Fibroblast of lung (primary cell): ENCODE measurements at places on chromosomes 16 and 17. TPM values are rescaled to one million over a fixed set of nuclear protein-coding genes. Genes with fewer than 3 reads are reported as not detected.

GRCh38 chr16:1823821-1824220, 2.8 kb downstream of the HAGH start:
- peak; percentile 56 for DNase-seq

GRCh38 chr16:67150833-67151396, at the start of gene B3GNT9:
B3GNT9 (minus strand) TSS chr16:67150998; CDS start chr16:67150485, 513 bp downstream.
- DNase-seq = peak; percentile 77

- peak; percentile 14 for DNase-seq
Measured at GRCh38 chr16:51854401-51854951, 692.5 kb downstream of the TOX3 start.

GRCh38 chr16:71853413-71853812, 7.6 kb downstream of the ATXN1L start:
- no peak for DNase-seq

GRCh38 chr17:2580151-2580550, 13.3 kb upstream of the PAFAH1B1 start:
- DNase-seq = no peak

GRCh38 chr17:40190197-40191021, 13.1 kb downstream of the RAPGEFL1 start:
- no peak for DNase-seq

- peak; percentile 39 for DNase-seq
Measured at GRCh38 chr16:30927789-30928378, 4.5 kb downstream of the FBXL19 start.

DNA sequence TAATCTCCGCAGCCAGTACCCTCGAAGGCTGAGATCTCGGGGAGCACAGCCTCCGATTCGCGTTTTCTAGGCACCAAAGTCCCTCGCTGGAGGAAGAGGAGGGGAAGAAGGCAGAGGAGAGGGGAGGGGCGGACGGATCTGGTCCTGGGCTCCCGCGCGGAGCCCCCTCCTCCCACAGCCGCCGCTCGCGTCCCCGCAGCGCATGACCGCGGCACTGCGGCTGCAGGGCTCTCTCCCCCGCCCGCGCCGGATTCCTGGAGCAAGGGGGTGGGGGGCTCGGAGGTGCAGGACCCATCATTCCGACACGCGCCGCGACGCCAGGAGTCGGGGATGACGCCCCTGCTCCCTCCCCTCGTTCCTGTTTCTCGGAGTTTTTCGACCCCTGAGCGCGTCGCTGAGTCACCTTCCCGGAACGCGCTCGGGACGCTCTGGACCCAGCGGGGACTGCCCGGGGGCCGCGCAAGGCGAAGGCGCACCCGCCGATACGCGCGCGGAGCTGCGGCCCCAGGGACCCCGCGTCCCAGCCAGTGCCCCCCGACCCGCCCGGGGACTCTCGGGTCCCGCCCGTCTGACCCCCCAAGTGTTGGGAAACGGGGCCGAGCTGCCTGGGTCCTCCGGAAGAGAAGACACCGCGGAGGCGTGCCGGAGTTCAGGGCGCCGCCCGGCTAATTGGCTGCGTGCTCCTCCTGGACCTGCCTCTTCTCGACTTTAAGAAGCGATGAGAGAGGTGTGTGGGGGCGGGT, 1.4 kb upstream of the SPHK1 start:
- DNase-seq = peak; percentile 39

The CA4 gene
- under 0.01 TPM in 1 of 2 replicates, not detected in the other for total RNA-seq

DNA sequence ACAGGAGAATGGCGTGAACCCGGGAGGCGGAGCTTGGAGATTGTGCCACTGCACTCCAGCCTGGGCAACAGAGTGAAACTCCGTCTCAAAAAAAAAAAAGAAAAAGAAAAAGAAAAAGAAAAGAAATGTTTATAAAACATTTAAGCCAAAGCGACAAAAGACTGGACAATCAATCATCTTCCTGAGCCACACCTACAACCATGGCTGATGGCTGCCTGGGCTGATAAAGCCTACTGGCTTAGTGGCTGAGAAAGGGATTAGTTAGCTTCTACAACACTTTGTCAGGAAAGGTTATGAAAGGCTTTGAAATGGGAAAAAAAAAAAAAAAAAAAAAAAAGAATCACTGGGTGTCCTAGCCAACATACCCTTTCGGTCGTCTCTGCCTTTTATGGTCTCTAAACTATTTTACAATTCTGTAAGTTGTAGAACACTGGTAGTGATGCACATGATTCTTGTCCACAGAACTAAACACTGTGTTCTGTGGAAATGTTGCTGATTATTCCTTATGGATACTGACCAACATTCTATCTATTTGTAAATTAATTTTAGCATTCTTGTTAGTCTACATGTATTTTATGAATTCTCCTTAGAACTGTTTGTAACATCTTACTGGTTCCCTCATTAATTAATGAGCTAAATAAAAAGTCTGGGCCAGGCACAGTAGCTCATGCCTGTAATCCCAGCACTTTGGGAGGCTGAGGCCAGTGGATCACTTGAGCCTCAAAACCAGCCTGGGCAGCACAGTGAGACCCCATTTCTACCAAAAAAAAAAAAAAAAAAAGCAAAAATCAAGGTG, 45.5 kb downstream of the ZZEF1 start:
- no peak for DNase-seq

- DNase-seq = peak; percentile 95
Measured at GRCh38 chr17:80559825-80560251, 15.2 kb downstream of the RPTOR start.

The TP53 gene
- 23.0 and 24.7 TPM in 2 replicates for total RNA-seq

- no peak for DNase-seq
Measured at GRCh38 chr16:24164416-24164815, 91.7 kb upstream of the CACNG3 start.

- no peak for DNase-seq
Measured at GRCh38 chr17:78226759-78227454, 4.5 kb upstream of the TMEM235 start.

- no peak for DNase-seq
Measured at GRCh38 chr17:4863321-4863720, 30.2 kb downstream of the MINK1 start.

The MPG gene
- total RNA-seq = 256 and 268 TPM in 2 replicates

GRCh38 chr16:17437981-17438380, 32.8 kb downstream of the XYLT1 start:
- DNase-seq = no peak

The RHBDF1 gene
- total RNA-seq = 32.9 and 53.8 TPM in 2 replicates

DNA sequence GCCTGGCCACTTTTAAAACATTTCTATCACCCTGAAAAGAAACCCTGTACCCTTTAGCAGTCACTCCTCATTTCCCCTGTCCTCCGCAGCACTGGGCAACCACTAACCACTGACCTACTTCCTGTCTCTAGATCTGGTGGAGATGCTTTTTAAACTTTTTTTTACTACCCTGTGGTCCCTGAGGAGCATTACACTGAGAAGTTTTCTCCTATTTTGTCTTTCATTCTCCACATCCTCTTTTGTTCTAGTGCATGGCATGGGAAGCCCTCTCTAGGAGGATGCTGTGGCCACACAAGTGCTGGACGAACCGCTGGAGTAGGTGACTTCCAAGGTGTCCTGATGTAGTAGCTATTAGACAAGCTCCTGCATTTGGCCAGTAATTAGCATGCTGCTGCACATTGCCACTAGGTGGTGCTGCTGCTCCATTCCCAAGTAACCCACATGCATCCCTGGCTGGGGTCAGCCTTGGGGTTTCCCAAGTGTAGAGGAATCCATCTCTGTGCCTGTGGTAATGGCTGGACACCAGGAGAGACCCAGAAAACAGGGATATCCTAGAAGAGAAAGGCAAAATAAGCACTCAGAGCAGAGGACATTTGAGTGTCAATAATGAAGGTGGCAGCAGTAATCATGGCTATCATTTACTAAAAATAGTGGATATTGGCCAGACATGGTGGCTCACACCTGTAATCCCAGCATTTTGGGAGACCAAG, 143.8 kb upstream of the CRHR1 start:
- peak; percentile 77 for DNase-seq

- no peak for DNase-seq
Measured at GRCh38 chr17:49123061-49123460, 9.5 kb upstream of the B4GALNT2 start.

The GLP2R gene
- not detected in 2 replicates for total RNA-seq

DNA sequence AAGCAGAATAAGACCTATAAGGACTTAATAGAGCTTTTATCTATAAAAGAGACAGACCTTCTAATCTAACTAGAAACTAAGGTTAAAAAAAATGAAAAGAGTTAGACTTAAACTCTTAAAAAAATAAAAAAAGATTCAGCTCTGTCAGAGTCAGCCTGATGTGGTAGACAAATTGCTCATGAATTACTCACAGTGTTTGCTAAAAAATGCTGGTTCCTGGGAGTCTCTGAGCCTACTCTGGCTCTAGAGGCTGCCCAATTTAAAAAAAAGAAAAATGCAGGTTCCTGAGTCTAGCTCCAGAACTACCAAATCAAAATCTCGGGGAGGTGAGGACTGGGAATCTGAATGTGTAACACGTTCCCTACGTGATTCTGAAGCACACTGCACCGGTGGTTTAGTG, 18.1 kb downstream of the SOST start:
- no peak for DNase-seq

DNA sequence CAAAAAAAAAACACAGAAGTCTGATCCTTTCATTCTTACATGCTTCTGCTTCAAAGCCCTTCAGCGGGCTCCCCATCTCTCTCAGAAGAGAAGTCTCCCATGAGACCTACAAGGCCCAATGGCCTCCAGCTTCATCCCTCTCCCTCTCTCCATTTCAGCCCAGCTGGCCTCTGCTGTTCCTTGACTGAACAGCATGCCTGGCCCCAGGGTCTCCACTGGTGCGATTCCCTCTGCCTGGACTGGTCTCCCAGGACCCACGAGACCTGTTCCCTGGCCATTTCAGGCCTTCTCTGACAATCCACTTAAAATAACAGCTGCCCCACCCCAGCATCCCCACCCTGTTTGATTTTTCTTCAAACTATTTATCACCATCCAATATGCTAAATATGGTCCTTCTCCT, 91.2 kb downstream of the AIPL1 start:
- DNase-seq = no peak

- DNase-seq = no peak
Measured at GRCh38 chr17:36937001-36937958, at the start of gene LHX1. LHX1 (plus strand) TSS chr17:36937475; CDS start chr17:36938198, 723 bp downstream.

GRCh38 chr17:5078106-5079028, at the start of gene ZFP3:
ZFP3 (plus strand) TSS chr17:5078467; CDS start chr17:5091505, 13,038 bp downstream.
- peak; percentile 91 for DNase-seq

GRCh38 chr17:48578616-48579470, 693 bp upstream of the HOXB4 start:
- DNase-seq = peak; percentile 37

DNA sequence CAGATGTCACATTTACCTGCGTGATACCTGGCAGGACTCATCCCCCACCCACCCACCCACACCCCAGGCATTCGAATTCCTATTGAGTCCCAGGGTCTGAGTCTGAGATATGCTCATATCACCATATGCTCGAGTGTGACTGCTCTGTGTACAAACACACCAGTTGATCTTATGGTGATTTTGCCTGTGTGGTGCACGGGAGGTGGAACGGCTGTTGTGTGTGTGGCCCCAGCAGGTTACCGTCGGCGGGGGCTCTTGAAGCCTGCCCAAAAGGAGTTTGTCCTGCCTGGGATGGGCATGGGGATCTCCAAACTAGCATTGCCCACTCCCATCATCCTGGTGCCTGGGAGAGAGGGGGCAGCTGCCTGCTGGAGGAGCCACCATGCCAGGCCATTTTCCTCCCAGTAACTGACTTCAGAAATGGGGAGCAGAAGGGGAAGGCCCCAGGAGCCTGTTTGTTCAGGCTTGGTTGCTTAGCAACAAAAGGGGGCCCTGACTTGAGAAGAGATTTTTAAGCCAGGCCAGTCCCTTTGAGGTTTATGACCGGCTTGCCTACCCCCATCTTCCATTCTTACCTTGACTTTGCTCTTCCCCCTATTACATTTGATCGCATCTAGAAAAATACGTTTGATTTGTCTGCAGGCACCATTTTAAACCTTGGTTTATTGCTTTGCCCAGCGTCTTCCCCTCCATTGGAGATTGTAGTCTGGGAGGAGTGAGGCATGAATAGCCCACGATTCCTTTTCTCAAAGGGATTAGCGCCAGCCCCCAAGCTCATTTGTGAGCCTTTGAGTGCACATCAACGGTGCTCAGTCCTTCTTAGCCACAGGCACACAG, 217.7 kb downstream of the CCDC182 start:
- no peak for DNase-seq

The RNF43 gene
- under 0.01 TPM in 1 of 2 replicates, not detected in the other for total RNA-seq

DNA sequence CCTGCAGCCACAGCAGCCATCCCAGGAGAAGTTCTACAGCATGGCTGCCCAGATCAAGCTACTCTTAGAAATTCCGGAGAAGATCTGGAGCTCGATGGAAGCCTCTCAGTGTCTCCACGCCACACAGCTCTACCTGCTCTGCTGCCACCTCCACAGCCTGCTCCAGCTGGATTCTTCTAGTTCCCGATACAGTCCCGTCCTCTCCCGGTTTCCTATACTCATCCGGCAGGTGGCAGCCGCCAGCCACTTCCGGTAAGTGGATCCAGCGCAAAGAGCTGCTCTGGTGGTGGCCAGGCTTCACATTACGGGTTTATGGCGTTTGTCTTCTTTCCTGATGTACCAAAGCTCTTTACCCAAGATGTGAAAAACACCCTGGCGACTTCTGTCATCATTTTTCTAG, 3.6 kb downstream of the COG1 start:
- DNase-seq = peak; percentile 38

The TBC1D28 gene
- total RNA-seq = not detected in 2 replicates

GRCh38 chr17:8674344-8675305, 44.1 kb upstream of the MYH10 start:
- DNase-seq = peak; percentile 77

DNA sequence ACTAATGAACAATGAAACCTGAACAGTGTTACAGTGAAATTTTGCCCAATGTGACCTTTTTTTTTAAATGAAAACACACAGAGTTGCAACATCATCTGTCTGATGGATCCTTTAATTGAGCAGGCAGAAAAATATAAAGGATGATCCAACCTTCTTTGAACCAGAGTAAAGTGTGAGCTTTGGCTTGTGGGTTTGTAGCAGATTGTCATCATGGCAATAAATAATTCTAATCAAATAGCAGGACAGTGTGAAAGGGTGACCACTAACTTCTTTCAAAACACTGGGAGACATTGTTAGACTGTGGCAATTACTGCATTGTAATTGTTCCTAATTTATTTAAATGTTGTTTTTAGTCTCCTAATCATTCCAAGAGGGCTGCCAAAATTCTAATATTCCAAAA, 197.2 kb downstream of the CHD9NB start:
- no peak for DNase-seq

- no peak for DNase-seq
Measured at GRCh38 chr17:2054262-2054511, 716 bp upstream of the HIC1 start.

GRCh38 chr16:85879975-85880831, 18.8 kb upstream of the IRF8 start:
- DNase-seq = no peak

DNA sequence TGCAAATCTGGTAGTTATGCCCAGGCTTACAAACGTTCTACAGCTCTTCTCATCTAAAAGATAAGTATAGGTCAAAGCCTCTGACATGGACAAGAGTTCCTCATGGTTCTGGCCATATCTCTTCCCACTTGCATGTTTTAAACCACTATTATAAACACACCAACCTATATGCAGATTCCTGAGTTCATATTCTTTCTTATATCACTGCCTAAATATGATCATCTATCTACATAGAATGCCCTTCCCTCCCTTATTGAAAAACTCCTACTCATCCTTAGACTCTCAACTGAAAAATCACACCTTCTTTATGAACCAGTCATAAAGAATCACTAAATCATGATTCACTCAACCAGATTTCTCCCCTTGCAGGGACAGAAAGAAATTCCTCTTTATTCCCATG, 128.2 kb downstream of the CEP112 start:
- no peak for DNase-seq
